Dermis microvascular lymphatic vessel endothelial cell (primary cell): ENCODE measurements at places on chromosomes 1 and 21. TPM values are rescaled to one million over a fixed set of nuclear protein-coding genes. Genes with fewer than 3 reads are reported as not detected.

- no peak for DNase-seq
These were observed 129.0 kb downstream of the DMRTB1 start for GRCh38 chr1:53588053-53588779.

DNA sequence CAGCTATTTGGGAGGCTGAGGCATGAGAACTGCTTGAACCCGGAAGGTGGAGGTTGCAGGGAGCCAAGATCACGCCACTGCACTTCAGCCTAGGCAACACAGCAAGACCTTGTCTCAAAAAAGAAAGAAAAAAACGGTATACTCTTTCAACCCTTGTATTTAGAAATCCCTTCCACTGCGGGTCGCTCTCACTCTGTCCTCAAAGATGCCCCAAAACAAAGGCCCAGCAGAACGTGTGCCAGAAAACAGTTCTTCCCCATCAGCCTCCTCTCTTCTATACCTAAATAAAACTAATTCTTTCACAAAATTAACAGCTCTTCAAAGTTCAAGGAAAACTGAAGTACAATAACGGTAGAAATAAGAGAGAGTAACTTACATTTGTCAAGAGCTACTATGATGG, 13.2 kb downstream of the SETD4 start:
- no peak for DNase-seq

DNA sequence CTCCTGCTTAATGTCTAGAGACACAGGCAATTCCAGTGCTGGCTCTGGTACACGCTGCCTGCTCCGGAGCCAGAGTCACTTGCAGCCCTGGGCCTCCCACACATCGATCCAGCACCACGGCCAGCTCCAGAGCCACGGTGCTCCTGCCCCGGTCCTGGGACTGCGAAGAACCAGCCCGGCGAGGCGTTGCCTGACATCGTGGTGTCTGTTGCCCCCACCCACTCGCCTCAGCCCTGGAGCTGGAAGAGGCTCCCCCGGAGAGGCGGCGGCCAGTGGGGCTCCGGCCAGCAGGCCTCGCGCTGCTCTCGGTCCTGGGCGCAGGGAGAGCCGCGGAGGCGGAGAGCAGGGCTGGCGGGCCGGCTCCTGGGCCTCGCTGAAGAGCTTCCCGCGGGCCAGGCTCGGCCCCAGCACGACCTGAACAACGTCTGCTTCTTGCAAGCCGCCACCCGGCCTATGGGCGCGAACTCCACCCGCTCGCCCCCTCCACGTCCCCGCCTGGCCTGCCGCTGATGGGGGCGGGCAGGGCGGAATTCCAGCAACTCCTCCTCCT, 364.8 kb downstream of the CEP170 start:
- DNase-seq = no peak

DNA sequence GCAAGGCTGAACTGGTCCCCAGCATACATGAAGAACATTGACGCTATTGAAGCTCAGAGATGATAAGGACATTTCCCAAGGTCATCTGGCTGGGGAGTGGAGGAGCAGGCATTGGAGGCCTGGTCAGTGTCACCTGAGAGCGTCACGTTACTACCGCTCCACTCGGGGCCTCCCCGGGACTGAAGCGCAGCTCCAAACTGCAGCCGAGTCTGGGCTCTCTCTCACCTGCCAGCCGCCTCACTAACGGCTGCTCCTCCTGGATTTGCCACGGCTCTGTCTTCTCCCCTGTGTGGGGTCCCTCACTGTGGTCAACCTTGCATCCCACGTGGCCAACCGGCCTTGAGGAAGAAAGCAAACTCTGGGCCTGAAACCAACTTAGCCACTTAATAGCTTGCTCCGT, 111.3 kb downstream of the ADSS2 start:
- DNase-seq = no peak

GRCh38 chr1:246946366-246946765, 14.6 kb upstream of the AHCTF1 start:
- DNase-seq = no peak

GRCh38 chr21:43982489-43983078, 29.5 kb upstream of the TRAPPC10 start:
- DNase-seq = no peak

- no peak for DNase-seq
These were observed 22.1 kb downstream of the PRRC2C start for GRCh38 chr1:171507435-171507834.

DNA sequence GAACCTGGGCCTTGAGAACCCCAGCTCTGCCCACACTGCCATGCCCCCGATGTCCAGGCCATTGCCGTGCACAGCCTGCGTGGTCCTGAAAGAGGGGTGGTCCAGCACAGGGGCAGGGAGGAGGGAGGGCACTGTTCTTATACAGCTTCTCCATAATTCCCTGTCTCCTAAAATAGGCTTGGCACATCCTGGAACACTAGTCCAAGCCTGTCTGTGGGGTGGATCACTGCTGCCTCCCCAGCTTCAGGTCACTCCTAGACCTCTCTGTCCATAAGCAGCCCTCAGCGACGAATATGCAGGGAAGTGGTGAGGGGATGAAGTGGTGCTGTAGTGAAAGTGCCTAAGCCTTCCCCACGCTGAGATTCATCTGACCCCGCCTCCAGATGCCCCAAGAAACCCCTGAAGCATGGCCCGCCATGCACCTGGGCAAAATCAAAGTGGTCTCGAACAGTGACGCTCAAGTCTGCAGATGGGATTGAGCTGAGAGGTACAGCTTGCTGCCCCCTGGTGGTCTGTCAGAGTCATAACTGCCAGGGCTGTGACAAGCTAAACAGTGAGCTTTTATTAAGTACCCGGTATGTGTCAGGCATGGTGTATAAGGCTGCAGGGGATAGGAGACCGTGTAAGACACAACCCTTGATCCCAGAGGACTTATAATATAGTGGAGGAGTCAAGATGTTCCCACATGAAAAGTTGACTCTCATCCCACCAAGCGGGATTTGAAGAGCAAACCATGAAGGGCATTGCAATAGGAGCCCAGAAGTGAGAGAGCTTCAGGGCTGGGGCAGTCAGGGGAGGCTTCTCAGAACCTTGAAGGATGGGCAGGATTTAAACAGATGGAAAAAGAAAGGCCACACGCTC, 66.6 kb downstream of the FAM163A start:
- peak; percentile 84 for DNase-seq

- no peak for DNase-seq
These were observed 48.8 kb downstream of the SYCP1 start for GRCh38 chr1:114903480-114903879.

DNA sequence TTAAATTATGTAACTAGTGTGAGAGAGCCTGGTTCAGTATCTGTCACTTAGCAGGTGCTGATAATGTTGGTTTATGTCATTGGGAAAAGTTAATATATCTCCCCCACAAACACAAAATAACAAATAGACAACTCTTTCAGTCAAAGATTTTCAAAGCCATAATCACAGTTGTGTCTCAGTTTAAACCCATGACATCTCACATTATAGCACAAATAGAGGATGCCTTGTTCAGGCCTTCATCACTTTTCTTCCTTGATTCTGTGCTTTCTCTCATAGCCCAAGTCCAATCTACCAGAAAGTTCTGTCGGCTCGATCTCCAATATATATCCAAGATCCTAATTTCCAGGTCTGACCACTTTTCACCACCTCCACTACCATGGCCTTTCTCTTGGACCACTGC, 6.2 kb upstream of the EPS15 start:
- no peak for DNase-seq

- DNase-seq = no peak
These were observed 187.5 kb downstream of the PSMG1 start for GRCh38 chr21:38995731-38996130.

DNA sequence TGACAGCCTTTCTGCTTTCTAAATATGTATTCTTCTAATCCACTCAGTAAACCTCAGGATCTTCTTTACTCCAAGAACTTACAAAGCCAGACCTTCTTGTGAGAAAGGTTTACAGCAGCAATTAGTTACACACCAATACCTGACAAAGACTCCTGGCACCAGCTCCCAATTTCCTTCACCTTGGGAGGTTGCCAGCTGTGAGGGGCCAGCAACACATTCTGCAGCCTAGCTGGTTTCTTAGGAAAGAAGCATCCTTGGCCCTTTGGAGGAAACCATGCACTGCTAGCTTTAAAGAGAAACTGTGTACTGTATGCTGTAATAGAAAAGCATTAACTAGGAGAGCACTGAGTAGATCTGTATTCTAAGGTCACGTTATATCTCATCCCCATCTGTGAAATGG, 10.8 kb downstream of the FYB2 start:
- no peak for DNase-seq

DNA sequence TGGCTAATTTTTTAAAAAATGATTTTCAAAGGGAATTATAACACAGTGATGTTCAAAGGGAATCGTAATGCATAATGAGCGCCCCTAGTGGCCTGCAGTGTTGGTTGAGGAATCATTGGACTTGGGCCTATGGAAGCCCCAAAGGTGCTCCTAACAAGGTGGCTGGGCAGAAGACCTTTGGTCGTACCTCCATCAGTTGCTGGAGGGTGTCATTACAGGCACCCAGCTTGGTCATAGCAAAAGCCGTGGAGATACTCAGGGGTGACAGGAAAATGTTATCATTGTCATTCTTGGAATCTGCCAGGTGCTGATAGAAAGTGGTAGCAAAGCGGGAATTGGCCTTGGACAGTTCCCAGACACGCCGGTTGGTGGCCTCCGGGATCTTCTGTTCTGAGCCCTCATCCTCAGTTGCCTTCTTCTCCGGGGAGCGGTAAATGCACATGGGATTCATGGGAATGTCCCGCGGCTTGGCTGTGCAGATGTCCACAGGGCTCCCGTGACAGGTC, 2.7 kb downstream of the SERPINC1 start:
- DNase-seq = peak; percentile 55

GRCh38 chr1:26059906-26060305, 7.5 kb downstream of the TRIM63 start:
- DNase-seq = no peak

DNA sequence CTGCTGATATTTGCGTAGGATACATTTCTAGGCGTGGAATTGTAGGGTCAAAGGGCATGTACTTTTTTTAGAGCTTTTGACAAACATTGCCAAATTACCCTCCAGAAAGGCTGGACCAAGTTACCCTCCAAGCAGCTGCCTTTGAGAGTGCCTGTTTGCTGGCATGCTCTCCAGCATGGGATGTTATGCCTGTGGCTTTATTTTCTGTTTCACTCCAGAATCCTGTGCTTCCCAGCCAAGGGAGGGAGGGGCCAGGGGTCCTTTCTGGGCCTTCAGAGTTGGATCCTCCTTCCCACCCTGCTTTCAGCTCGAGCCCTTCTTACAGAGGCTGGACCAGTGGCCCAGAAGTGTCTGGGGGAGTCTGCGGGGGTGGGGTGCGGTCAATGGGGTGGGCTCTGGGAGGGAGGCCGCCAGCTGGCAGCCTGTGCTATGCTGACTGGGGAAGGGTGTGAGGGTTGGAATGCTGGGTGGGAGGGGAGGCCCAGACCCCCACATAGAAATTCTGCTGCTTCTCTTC, 81.2 kb downstream of the EPHB2 start:
- no peak for DNase-seq

DNA sequence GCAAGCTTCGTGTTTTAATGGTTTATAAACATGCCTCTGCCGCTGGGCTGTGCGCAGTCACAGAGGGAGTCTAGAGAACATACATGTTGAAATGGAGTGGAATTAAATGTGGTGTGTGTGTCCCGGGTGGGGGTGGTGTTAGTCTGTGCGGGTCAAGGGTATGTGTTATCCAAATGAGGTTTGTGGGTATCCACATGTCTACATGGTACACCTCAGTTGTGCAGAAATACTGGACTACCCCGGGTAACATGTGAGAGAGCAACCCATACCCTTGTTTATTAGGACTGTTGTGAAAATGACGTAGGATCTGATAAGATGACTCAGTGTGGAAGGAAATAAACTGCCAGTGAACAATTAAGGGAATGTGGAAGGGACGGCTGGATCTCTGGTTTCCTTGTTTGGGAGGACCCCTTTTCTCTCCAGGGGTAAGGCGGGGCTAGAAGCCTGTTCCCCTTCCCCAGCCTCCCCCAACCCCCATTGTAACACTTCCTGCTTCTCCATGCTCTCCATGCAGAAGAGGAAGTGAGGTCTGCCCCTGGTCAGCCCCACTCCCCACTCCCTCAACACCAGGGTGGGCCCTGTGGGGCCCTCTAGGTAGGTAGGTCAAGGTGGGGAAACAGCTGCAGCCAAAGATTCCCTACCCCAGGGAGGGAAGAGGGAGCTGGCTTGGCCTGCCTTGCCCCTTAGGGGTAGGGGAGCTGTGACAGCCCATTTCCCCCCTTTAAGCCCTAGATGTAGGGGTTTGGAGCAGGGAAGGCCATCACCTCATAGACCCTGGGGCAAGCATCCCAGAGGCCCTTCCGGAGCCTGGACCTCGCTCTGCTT, 690 bp downstream of the EPS8L3 start:
- peak; percentile 82 for DNase-seq

- no peak for DNase-seq
These were observed 4.8 kb upstream of the PSEN2 start for GRCh38 chr1:226865590-226865989.

- no peak for DNase-seq
These were observed 32.7 kb downstream of the MRPS6 start for GRCh38 chr21:34105947-34106541.

DNA sequence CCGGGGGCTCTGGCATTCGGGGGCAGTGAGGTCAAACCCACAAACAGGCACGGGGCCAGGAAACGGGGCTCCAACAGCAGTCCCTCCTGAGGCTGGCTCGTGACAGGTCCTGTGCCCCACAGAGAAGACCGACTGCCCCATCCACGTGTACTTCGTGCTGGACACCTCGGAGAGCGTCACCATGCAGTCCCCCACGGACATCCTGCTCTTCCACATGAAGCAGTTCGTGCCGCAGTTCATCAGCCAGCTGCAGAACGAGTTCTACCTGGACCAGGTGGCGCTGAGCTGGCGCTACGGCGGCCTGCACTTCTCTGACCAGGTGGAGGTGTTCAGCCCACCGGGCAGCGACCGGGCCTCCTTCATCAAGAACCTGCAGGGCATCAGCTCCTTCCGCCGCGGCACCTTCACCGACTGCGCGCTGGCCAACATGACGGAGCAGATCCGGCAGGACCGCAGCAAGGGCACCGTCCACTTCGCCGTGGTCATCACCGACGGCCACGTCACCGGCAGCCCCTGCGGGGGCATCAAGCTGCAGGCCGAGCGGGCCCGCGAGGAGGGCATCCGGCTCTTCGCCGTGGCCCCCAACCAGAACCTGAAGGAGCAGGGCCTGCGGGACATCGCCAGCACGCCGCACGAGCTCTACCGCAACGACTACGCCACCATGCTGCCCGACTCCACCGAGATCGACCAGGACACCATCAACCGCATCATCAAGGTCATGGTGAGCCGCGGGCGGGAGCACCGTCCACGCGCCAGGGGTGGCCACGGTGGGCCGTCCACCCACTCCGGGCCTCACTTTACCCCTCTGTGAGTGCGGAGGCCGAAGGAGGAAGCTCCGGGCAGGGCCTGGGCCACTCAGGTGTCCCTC, 14.2 kb downstream of the COL6A2 start:
- DNase-seq = no peak

- no peak for DNase-seq
These were observed 20.1 kb downstream of the OSBPL9 start for GRCh38 chr1:51636764-51637522.

HES2 gene
- total RNA-seq = 16.2 and 17.6 TPM in 2 replicates

AVPR1B gene
- total RNA-seq = not detected in 2 replicates

SEMA4A gene
- total RNA-seq = 0.39 and 0.51 TPM in 2 replicates

AGT gene
- not detected in 2 replicates for total RNA-seq

PGBD5 gene
- under 0.01 and 0.38 TPM in 2 replicates for total RNA-seq

LMX1A gene
- total RNA-seq = not detected in 2 replicates

ASPM gene
- 8.1 and 26.2 TPM in 2 replicates for total RNA-seq

RNU1-4 gene
- total RNA-seq = under 0.01 TPM in 2 replicates

ATP1A2 gene
- total RNA-seq = not detected in 2 replicates

CELA3A gene
- total RNA-seq = not detected in 2 replicates

MAN1C1 gene
- total RNA-seq = 0.26 and 0.89 TPM in 2 replicates

RPTN gene
- not detected in 2 replicates for total RNA-seq

CD5L gene
- not detected in 2 replicates for total RNA-seq
